ENCODE measurements at places on chromosomes 1 and 21.

DNA sequence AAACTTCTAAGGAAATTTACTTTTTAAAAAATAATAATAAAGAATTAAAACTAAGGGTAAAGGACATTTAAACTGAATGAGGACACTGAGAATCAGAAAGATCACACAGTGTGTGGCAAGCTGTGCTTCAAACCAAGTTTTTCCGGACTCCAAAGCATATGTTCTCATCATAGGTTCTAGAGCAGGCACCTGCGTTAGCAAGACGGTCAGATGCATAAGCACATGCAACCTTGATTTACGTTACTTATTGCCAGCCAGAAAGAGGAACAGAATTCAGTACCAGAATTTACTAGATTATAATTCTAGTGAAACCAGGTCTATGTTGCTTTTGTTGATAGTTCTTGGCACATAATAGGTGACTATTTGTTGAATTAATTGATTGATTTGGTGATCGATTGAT, 6.2 kb upstream of the LBR start:
- no peak for DNase-seq

- DNase-seq = peak; percentile 56
These were observed 5.2 kb upstream of the AGO3 start for GRCh38 chr1:35925741-35926140.

DNA sequence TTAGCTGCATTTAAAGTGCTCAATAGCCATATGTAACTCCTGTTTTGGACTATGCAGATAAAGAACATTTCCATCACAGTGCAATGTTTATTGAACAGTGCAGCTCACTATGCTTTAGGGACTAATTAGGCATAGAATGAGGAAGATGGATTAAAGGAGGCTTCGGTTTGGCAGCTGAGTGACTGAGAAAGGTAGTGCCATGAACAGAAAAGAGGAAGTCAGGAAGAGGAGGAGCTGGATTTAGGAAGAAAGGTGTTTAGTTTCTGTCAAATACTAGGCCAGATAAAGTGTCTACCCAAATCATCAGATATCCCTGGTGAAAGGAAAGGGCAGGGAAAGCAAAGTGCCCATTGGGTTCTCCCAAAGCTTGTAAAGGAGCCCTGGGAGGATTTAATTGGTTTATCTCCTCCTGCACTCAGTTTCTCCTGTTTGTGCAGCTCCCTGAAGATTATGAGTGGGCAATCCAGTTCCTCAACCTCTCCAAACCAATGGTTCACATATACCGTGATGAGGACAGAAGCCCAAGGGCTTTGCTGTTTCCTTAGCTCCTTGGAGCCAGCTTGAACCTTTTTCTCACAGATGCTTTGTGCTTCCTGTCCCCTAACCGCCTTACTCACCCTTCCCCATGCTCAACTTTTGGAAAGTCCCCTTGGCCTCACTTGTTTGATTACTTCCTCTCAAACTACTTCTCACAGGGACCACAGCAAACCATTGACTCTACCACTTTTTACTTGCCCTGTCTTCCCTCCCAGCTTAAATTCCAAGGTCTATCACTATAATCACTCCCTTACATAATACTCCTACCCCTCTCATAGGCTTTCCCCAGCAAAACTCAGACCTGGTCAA, 3.5 kb upstream of the RAP1A start:
- DNase-seq = peak; percentile 14

GRCh38 chr1:7591565-7591964, 179.5 kb upstream of the VAMP3 start:
- DNase-seq = no peak

All from M059J (cell line).